ENCODE measurements at places on chromosomes 1 and 21.

- no peak for DNase-seq
Observed at GRCh38 chr1:24300971-24301784, 18.0 kb upstream of the GRHL3 start.

DNA sequence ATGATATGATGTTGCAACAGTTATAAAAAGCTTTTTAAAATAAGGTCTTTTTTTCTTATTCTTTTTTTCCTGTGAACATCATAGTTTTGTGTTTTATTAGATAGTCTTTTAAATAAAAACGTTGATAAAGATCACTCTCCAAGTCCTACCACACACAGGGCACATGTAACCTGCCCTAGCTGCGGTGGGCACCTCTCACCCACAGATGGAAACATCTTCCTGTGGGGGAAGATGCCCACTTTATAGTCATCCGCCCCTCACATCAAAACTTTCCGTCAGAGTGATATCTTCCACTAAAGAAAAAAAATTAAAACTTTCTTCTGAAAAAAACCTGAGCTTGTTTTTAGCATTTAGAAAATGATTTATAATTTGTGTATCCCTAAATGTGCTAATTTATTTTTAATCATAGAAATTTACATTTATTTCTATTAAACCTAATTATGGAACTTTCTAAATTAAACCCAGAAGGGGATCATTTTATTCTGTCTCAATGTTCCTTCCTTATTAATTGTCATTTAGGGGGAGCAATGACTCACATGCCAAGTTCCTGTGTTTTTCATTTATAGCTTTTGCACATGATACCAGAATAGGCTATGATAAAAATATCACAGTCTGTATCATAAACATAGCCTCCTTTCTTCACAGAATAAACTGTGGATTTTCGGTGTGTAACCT, 24.7 kb downstream of the TNFRSF9 start:
- peak; percentile 61 for DNase-seq

GRCh38 chr1:29233693-29234092, 2.6 kb upstream of the PTPRU start:
- DNase-seq: no peak

- no peak for DNase-seq
Observed at GRCh38 chr1:86823386-86823785, 90.5 kb downstream of the SELENOF start.

DNA sequence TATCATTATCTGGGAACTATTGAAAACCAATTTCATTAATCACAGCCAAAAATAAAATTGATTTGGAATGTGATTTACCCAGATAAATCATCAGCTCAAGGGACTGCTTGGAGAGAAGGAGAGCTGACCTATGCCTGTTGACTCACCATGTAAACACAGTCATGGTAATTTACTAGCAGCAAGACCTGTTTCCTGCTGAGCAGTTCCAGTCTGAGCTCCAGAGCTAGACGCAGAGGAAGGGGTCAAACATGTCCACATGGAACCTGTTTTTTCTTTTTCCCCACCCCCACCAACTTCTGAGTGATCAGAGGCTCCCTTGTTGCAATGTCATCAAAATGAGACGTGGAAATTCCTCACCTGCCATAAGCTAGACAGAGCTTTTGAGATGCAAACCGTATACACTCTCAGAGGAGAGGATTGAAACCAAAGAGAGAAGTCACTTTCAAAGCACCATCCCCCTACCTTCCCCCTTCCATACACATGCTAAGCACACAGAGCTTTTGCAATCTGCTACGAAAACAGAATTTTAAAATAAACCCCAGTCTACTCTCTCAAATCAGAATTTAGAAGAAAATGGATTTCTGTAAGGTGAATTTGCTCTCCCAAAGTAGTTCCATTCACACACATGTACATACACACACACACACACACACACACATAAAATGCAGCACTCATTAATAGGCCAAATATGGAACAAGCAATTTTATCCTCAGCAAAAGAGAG, 55.9 kb upstream of the PTGFRN start:
- no peak for DNase-seq
